ENCODE measurements at places on chromosomes 12 and 14.

DNA sequence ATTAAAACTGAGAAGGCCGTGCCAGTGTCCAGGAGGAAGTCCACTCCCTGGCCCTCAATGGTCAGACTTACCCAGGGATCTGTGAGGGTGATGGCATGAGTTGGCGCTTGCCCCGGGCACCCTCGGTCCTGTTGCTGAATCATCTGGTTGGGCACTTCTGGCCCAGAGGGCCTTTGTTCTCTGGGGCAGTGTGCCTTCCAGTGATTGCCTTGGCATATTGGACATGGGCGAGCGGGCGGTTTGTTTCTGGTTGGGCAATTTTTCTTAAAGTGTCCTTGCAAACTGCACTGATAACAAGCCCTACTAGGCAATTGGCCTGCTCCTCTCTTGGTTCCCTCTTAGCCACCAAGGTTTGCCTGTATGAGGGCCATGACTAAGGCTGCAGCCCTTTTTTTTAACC is 69.5 kb upstream of the ZDHHC17 start:
- peak; percentile 31 for DNase-seq

DNA sequence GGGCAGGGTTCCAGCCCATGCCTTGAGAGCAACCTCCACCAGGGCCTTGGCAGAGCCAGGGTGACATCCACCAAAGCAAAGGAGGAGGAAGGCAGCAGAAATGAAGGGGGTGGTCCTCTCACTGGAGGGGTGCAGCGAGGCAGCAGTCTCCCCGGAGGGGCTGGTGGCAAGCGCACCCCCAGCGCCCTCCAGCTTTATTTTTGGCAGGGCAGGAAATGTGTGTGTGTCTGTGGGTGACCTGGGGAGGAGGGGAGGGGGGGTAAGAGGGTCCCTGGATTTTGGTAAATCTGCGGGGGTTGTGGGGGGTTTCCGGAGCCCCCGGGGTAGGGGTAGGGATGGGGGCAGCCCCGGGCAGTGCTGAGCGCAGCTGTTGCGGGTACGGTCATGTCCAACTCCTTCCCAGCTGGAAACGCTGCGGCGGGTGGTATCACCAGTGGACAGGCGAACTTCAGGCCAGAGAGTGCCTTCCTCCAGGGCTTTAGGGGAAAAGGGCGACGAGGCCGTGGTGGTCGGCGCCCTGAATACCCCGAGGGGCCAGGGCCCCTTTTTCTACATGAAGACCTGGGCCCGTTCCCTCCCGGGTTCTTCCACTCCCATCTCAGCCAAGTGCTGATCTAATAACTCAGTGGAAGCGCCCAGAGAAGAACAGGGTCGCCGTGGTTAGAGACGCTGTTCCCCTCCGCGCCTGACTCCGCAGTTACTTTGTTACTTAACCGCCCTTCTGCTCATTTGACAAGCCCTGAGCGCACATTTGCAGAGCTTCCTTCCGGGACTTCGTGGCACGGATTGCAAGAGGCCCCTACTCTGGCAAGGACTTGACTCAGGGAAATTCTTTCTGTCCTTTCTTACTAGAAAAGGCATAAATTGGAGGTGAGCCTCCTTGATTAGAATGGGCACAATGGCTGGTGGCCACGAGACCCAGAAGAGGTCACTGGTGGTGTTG is 55.2 kb downstream of the FOS start:
- peak; percentile 9 for DNase-seq

DNA sequence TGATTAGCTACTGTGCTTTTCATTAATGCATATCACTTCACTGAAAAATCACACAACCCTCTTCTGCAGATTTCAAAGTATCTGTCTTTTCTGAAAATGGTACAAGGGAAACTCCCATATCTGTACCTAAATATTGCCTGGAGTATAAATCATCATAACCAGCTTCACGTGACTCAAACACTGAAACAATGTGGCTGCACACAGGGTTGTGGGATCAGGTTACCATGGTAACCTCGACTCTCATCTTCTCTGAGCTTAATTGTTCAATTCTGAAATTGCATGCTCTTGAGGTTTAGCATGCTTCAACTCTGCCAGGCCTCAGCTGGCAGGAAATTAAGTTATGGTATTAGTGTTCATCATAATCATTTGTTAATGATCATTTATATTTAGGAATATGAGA is 77.5 kb upstream of the CPSF6 start:
- no peak for DNase-seq

DNA sequence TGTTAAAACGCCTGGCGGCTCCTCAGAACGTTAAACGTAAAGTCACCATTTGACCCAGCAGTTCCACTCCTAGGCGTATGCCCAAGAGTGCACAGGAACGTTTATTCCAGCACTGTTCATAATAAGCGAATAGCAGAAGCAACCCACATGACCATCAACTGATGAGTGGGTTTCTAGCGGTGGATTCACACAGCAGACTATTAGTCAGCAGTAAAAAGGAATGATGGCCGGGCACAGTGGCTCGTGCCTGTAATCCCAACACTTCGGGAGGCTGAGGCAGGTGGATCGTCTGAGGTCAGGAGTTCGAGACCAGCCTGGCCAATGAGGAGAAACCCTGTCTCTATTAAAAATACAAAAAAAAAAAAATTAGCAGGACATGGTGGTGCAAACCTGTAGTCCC is 22.4 kb upstream of the FBRSL1 start:
- DNase-seq, result no peak

GRCh38 chr12:111414711-111415252 is 9.1 kb downstream of the SH2B3 start:
- DNase-seq, result no peak

- DNase-seq, result no peak
Observed at GRCh38 chr14:66600416-66600815, 92.5 kb downstream of the GPHN start.

DNA sequence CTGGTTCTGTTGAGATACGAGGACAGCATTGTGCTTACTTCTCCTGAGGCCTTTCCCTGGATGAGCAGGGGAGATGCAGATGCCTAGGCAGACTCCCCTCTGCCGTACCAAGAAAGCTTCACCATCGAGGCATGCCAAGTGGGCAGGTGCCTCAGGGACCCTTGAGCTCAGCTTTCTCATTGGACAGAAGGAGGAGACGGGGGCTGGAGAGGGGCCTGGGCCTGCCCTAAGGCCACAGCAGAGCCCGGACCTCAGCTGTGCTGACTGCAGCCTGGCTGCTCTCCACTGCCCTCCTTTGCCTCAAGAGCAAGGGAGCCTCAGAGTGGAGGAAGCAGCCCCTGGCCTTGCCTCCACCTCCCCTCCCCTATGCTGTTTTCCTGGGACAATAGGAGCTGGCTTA is 23.4 kb downstream of the SERPINA1 start:
- no peak for DNase-seq

DNA sequence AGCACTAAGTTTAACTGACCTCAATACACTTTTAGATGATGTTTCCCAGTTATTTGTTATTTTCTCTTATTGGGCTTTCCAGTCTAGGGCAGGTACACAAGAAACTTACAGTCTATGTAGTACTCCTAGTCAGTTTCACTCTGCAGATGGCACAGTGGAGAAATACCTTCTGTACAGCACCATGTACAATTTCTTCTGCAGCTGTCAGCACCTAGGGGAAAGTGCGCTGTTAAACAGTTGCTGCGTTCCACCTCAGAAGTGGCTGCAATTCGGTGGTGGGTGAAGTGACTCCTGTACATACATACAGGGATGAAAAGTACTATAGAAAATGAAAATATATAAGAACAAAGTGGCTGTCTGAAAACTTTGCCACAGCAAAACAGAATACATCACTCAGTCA is 48.3 kb downstream of the NOVA1 start:
- no peak for DNase-seq

GRCh38 chr12:112191840-112192321 is 66.5 kb downstream of the TRAFD1 start:
- DNase-seq, result no peak

DNA sequence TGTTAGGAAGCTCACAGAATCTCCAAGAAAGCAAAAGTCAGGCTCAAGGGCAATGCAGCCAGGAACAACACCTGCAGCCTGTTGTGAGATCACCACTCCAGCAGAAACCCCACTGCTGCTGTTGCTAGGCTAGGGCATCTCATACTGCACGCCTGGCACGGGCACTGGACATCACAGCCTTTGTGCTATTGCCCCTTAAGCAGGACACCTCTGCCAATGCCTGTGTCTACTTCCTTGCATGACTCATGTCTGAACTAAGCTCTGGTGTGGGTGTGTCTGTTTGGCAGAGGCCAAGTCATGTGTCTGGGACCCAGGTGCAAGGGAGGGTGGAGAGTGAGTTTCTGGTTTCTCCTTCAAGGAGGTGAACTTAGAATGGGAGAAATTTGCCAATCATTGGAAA is 10.0 kb upstream of the DDX47 start:
- peak; percentile 85 for DNase-seq

DNA sequence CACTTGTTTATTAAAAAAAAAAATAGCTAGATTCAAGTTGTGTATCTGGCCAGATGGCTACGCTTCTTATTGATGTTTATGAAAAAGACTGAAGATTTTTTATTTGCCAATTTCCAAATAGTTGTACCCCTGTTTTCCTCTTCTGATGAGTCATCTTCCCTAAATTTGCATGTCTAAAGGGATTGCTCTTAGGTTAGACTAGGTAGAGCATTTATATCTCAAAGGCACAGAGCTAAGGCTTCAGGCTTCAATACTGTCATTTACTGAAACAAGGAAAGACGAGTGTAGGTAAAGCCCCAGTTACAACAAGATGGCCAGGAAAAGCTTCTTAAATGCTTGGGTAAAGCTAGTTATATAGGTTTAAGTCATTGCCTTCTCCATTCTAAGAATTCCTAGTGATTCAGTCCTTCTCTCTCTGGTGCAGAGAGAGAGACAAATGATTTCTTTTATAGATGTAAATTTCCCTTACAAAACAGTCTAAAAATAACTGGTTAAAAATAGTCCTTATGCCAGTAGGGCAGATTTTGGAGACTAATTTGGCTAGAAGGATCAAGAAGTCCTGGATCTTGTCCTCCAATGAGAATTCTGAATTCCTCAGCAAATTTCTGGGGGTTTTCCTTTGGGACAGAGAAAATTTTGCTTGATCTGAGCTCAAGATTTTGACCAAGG is 26.1 kb downstream of the LEMD3 start:
- no peak for DNase-seq
